ENCODE measurements at places on chromosomes 5 and 9.

- peak; percentile 60 for DNase-seq
Measured at GRCh38 chr9:89731262-89732182, 126.7 kb downstream of the GADD45G start.

- DNase-seq = peak; percentile 50
Measured at GRCh38 chr5:149264439-149265067, 7.1 kb upstream of the AFAP1L1 start.

GRCh38 chr9:36128349-36128748 is 8.2 kb upstream of the GLIPR2 start:
- DNase-seq = no peak

DNA sequence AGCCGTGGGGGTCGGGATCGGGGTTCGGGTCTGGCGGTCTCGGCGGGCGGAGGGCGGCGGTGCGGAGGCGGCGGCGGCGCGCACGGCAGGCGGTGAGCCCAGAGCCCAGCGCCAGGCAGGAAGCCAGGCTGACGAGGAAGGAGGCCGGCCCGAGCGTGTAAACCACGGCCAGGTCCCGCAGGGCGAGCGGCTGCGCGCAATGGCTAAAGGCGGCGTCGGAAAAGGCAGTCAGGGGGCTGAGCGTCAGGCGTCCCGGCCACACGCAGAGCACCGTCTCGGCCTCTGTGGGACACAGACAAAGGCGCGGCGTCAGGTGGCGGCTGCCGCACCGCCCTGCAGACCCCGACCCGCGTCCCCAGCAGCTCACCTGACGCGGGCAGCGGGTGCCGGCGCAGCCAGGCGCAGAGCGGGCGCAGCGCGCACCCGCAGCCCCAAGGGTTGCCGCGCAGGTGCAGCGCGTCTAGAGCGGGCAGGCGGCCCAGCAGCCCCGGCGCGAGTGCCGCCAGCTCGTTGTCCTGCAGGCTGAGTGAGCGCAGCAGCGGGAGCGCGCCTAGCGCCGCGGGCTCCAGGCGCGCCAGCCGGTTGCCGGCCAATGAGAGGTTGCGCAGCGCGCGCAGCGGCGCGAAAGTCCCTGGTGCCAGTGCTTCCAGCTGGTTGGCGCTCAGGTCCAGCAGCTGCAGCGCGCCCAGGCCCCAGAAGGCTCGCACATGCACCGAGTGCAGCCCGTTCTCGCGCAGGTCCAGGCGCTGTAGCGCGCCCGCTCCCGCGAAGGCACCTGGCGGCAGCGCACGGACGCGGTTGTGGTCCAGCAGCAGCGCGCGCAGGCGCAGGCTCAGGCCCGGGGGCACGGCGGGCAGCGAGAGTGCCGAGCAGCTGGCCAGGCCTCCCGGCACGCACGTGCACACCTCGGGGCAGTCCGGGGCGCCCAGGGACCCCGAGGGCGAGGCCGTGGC is 671 bp downstream of the LRRC26 start:
- DNase-seq = peak; percentile 52

DNA sequence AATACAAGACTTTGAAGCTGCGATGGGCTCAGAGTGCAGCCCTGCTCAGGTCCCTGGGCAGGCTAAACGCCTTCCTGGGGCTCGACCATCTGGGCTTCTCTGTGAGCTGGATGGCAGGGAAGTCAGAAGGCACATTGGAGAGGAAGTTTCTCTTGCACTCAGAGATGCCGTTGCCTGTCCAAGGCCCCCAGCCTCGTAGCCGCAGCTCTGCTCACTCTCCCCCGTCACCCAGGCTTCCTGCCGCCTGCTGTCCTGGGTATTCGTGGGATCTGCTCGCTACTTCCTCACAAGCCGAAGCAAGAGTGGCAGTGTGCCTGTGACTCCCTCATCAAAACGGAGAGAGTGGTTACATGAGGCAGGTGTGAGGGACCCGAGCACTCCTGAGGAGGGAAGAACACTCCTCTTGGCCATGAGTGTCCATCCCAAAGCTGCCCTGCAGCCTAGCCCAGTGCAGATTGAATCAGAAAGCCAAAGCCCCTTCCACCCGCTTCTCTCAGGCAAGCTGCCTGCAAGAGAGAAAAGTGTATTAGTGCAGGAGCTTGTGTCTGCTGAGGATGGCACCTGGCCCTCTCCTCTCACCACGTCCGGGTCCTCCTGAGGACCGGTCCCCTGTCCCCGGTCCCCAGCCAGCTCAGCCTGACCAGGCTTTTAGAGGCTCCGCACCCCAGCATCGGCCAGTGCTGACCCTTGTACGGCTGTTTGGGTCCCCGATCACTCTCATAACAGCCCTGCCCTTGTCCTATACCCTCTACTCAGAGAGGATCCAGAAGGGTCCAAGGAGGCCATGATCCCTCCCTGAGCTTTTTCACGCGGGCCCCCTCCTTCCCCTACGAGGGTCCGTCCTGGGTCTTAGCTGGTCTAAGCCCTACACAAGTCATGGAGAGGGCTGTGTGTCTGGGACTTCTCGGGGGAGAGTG is 7.3 kb downstream of the FCN2 start:
- DNase-seq = no peak

GRCh38 chr9:69376651-69377050 is 51.6 kb downstream of the ENTREP1 start:
- DNase-seq = no peak

- DNase-seq = no peak
Measured at GRCh38 chr9:121268851-121269641, 1.1 kb downstream of the GSN start.

- DNase-seq = no peak
Measured at GRCh38 chr9:77386187-77386586, 208.9 kb downstream of the VPS13A start.

- DNase-seq = peak; percentile 36
Measured at GRCh38 chr9:82532504-82533180, 530.3 kb downstream of the RASEF start.

DNA sequence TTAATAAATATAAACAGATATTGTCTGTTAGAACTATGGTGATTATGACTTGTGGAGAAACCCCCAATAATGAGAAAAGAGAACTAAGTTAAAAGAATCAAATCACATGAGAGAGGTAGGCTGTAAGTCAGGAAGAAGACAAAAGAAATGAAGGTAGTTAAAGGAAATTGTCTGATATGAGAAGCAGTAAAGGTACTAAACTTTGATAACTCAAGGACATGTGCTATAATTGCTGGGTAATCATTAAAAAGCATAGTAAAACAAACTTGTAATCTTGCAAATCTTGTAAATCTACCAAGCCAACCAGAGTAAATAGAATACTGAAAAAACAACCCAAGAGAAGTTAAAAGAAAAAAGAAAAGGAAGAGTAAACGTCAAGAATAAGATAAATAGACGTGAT is 207.0 kb upstream of the CTNND2 start:
- no peak for DNase-seq

DNA sequence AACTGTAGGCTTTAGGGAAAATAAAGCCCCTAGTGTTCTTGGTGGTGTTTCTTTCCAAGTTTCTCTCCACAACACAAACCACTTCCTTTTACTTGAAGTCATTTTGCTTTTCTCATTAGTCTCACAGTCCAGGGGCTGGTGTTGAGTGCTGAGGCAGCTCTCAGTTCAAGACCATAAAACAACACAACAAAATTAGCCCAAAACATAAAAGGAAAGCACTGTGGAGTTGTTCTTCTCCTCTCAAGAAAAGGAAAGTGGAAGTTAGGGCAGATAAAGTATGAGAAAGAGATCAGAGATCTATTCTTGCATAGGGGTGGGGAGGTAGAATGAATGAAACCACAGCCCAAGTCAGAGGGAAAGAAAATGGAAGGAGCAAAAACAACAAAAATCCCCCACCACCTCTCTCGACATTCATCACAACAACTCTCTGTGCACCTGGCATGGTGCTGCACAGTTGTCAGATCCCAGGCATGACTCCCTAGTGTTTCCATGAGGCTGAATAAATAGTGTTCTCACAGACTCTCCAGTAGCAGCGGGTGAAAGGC is 569.9 kb downstream of the RAB3C start:
- no peak for DNase-seq

GRCh38 chr5:2865856-2866255 is 114.4 kb upstream of the IRX2 start:
- DNase-seq = no peak
